ENCODE measurements at places on chromosomes 6 and 20.

DNA sequence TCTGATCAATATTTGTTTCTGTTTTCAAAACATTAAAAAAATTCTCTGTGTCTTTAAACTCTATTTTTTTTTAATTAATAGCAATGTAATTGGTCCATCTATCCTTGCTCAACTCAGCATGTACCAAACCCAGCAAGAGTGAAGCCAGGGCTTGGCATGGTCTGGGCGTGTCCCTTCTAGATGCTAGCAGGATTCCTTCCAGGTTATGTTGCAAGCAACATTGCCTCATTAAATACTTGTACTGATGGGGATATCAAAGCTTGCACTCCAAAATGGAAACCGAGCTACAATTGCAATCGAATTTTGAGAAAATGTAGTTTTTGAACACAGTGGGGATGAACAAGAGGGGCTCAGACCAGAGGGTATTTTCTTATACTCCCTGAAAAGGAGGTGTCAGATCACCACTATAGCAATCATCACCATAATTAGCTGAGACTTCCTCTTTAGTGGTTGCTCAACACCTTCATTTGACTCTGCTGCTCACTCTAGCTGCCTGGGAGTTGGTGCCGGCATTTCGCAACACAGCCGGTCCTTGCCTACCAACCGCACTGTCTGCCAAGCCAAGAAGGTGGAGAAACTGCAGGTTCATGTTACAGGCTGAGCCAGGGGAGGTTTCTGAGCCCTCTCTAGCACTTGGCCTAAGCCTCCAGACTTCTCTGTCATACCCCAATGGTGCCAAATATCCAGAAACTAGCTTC, 67.8 kb upstream of the RALGAPA2 start:
- H3K27ac ChIP-seq, result no peak overlapping the region
- no peak for DNase-seq
- peaks cover 13% of the 10 kb centered on the region for H3K4me1 ChIP-seq
- no peaks in the 10 kb centered on the region for H3K27me3 ChIP-seq
- H3K36me3 ChIP-seq, result no peaks in the 10 kb centered on the region

GRCh38 chr6:112802144-112802543, 455.0 kb downstream of the RFPL4B start:
- H3K4me1 ChIP-seq, result peaks cover 15% of the 10 kb centered on the region
- H3K4me3 ChIP-seq, result no peak overlapping the region
- H3K27me3 ChIP-seq, result no peaks in the 10 kb centered on the region
- no peak for DNase-seq

DNA sequence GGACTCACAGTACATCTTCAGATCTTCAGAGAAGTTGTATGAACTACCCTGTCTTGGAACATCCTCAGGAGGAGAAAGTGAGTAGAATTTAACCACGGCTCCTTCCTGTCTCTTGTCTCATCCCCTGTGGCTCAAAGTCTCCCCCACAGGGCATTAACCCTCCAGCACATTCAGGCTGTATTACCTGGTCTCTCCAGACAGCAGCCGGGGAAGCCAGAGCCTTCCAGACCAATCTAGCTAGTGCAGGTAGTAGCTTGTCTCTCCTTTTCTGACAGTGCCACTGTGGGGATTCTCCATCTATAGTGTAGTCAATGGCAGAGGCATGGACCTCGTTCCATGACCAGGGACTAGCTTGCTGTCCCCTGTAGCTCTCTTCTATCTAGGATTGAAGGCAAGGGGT, 16.9 kb upstream of the ELMO2 start:
- H3K4me3 ChIP-seq, result no peak overlapping the region
- DNase-seq, result no peak
- peaks cover 4% of the 10 kb centered on the region for H3K4me1 ChIP-seq
- no peaks in the 10 kb centered on the region for H3K36me3 ChIP-seq
- H3K27ac ChIP-seq, result no peak overlapping the region
- peaks cover 46% of the 10 kb centered on the region for H3K27me3 ChIP-seq

DNA sequence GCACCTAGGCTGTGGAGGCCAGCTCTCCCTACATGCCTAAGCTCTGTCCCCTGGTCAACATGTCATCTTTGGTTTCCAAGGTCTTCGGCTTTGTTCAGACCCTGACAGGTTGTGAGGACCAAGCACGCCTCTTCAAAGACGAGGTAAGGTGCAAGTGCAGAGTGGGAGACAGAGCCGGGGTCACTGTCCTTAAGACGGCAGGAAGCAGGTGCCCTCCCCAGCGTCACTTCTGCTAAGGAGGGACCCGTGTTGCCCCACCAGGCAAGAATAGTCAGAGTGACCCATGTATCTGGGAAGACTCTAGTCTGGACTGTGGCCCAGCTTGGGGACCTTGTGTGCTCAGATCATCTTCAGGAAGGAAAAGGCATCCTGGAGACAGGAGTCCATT, 18.2 kb upstream of the SGK2 start:
- peaks cover 6% of the 10 kb centered on the region for H3K36me3 ChIP-seq
- no peak overlapping the region for H3K27ac ChIP-seq
- H3K4me1 ChIP-seq, result no peaks in the 10 kb centered on the region
- H3K4me3 ChIP-seq, result no peak overlapping the region
- H3K27me3 ChIP-seq, result no peaks in the 10 kb centered on the region
- no peak for DNase-seq
